ENCODE measurements at places on chromosomes 7 and 10.

DNA sequence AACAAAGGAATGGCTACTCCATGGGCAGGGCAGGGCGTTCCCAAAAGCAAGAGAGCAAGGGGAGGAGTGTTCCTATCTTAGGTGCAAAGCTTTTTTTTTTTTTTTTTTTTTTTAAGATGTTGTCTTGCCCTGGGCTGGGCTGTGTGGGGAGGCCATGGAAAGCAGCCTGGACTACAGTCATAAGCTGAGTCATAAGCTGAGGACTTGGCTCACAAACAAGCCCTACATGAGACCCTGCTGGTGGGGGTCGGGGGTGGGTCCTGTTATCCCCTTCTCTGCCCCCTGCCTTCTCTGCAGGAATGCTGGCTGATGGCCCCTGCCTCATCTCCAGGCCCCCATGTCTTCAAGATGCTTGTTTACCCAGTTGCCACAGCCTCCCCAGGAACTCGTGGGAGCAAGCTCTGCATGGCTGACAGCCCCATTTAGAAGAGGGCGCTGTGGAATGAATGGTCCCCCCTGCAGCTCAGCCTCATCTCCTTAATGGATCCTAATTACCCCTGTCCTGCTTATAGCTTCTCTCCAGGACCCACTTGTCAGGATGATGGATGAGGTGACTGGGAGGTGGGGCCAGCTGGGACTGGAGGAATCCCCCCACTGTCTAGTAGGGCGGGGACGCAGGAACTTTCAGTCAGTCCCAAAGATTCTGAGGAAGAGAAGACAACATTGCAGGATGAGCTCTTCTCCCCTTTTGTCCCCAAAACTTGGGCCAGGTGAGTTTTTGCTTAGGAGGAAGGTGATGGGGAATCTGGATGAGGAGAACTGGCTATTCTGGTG is 340.8 kb upstream of the PODXL start:
- no peak for DNase-seq

DNA sequence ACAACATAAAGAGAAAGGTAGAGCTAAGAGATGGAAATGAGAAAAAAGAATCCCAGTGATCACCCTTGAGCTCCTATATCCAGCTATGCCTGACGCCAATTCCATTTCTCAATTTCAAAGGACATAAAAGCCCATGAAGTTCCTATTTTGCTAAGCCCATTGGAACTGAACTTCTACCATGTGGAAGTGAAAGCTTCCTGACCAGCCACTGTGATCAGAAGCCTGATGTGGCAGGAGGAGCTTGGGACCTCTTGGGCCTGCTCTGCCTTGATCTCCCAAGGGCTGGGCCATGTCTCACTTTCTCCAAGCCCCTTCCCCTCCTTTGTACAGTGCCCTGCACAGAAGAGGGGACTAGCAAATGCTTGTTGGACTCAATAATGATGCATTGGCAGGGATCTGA is 52.7 kb downstream of the PRLHR start:
- DNase-seq, result peak; percentile 53

- DNase-seq, result no peak
Observed at GRCh38 chr7:114141415-114141814, 222.6 kb upstream of the PPP1R3A start.

- DNase-seq, result no peak
Observed at GRCh38 chr7:35987016-35987415, 166.0 kb upstream of the EEPD1 start.

DNA sequence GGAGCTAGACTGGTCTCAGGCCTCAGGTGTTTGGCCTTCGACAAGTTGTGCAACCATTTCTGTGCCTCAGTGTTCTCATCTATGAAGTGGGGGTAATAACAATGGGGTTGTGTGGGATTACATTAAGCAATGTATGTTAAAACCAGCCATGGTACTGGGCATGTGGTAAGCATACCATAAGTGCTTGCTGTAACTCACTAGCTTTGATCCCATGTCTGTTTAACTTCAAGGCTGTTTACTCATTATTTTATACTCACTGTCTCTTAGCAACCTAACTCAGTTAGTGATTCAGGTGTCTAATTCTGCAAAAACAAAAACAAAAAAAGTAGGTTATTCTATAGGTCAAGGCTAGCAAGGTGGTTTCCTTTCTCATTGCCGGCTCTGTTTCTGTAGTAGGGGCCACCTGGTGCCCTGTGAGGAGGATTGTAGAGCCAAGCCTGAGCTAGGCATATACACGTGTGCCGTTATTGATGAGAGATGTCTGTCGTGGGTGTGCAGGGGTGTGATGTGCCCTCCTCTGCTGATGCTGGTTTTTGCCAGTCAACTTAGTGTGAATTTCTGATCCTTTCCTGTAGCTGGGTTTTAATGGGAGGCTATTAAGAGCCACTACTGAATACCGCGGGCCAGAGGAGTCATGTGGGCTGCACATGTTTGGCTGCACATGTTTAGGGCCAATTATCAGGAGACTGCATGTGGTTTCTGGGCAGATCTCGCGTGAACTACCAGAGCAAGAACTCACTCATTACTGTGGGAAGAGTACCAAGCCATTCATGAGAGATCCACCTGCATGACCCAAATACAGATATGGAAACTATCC is 56.2 kb downstream of the EEPD1 start:
- no peak for DNase-seq

- DNase-seq, result no peak
Observed at GRCh38 chr10:98038288-98038687, 7.9 kb upstream of the CRTAC1 start.

- no peak for DNase-seq
Observed at GRCh38 chr10:26214551-26215395, 1.8 kb upstream of the GAD2 start.

DNA sequence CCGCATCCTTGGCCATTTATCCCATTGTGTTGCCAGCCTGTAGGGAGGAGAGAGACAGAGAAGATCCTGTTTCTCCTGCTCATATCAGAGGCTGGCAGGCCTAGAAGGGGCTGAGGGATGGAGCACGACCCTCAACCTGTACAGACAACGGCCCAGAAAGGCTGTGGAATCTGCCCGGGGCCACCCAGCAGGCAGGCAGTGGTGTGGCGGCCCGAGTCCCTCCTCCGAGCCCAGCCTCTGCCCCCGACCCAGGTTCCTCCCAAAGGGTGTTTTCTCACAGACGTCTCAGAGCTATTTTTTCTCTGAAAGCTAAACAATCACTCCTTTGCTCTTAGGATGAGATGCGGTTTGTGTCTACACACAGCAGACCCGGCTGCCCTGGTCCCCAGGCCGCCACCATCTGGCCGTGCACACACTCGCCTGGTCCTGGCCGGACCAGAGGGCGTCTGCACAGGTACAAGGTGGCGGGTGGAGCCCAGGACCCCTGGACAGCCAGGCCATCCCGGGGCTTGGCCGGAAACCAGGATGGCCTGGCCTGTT is 69.3 kb downstream of the FOXL3 start:
- no peak for DNase-seq

DNA sequence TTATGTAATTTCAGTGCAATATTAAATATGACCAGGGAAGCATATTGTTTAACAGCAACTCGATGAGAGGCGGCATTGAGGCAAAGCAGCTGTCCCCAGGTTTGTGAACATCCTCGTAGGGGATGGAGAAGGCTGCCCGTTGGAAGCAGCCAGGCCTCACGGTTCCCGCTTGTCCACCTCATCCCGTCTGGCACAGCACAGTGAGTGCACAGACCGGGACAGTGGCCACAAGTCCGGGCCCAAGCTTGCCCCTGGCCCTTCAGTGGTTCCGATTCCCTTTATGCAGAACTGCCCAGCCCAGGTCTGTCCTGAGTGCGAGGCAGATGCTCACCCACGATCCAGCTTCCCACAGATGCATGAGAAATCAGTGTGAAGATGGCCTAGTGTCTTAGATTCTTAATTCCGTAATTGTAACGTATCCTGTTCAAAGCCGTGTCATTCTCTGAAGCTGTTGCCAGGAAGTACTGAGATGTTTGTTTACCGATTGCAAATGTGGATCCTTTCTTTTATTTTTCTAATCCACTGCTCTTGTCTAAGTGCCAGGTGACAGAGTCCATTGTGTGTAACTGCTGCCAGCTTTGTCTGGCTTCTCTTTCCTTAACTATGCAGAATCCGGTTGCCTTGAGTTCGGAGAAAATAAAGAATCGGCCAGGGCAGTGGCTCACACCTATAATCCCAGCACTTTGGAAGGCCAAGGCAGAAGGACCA is 35.5 kb downstream of the PFKP start:
- DNase-seq, result no peak

DNA sequence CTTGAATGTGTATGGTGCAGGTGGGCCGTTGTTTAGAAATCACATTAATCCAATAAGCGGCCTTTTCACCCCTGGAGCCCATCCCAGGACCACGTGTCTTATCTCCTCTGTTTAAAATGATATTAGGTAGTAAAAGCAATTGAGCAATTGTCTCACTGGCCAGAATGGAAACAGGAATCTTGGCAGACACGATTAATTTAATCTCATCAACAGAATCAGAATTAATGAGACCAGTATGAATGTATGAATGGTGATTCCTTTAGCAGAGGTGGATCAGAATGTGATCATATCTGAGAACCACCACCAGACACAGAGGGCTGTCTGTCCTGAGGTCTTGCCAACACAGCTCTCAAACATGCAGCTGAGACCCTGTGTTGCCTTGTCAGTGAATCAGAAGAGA is 1591.4 kb downstream of the REEP3 start:
- no peak for DNase-seq

DNA sequence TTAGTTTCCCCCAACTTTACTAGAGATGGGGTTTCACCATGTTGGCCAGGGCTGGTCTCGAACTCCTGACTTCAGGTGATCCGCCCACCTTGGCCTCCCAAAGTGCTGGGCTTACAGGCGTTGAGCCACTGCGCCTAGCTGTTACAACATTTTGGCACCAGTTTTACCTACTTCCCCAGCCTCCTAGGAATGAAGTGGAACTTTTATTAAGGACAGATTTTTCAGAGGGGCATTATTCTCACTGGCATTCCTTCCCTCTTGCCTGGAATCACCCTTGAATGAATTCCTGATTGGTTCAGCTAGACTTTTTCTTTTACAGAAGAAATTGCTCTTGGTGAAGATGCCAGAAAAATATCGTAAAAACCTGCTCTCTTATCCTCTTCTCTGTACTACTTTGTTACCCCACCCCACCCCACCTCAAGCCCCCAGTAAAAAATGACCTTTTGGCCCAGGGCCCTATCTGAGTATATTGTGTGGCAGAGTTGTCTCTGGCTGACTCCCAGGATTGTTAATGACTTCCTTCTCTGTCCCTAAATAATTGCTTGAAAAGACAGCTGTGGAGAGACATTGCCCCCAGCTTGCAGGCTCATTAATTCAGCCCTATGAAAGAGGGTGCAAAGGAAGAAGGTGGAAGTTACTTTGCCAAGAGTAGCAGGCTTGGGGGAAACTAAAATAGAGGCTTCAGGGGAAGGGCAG is 189.6 kb downstream of the AUTS2 start:
- no peak for DNase-seq

All from inflammatory macrophage treated with lipopolysaccharide for 4 hours (primary cell).